ENCODE measurements at places on chromosomes 1 and 21. TPM values are rescaled to one million over a fixed set of nuclear protein-coding genes. Genes with fewer than 3 reads are reported as not detected.
A peak's percentile ranks its signal among the peaks of the same experiment; 100 is the strongest.

- DNase-seq: no peak
Observed at GRCh38 chr1:53145619-53145941, 3.1 kb upstream of the SLC1A7 start.

GRCh38 chr1:177998696-177999631 lies 29.1 kb upstream of the SEC16B start:
- DNase-seq: no peak

The S1PR1 gene
- total RNA-seq: 0.63 TPM

DNA sequence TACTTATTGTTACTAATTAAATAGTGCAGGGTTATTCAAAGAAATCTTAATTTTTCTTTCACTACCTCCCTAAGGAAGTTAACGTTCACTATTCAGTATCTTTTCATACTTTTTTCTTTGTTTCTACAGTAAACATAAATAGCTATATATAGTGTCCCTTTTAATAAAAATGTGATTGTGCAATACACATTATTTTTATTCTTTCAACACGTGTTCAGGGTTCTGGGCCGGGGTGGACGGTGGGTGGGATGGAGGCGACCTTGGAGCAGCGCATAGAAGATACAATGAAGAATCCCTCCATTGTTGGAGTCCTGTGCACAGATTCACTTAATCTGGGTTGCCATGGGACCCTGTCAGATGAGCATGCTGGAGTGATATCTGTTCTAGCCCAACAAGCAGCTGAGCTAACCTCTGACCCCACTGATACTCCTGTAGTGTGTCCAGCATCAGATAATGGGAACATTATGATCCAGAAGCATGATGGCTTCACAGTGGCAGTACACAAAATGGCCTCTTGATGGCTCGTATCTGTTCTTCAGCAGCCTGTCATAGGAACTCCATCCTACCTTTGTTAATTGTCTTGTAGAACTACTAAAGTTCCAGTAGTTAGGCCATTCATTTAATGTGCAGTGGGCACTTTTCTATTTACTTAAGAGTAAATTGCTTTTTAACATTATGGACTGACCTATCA lies 155.9 kb upstream of the L1TD1 start:
- DNase-seq: no peak

DNA sequence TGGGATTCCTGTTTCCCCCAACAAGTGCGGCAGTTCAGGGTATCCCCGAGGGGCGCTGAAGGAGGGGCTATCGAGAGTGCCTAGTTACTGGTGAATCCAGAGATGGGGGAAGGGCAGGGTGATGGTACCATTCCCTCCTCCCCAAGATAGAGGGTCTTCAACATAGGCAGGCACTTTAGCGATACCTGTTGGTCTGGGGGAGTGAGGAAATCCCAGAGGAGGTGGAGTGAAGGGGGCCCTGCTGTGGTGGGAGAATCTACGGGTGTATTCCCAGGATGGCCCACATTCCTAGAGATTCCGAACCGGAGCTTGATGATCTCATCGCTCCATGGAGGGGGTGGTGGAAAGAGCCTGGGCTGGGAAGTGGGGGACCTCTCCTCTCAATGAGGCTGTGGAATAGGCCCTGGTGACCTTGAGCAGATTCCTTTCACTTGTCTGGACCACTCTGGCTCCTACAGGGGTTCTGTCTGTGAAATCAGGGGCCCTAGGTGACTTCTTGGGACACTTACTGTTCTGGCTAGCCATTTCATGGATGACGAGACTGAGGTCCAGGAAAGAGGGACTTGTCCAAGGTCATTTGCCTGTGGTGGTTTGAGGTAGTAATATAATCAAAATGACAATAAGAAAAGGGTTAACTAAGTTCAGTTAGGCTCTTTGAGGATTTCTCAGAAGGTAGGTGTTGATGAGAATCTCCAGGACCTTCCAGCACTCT lies 52.7 kb upstream of the SYNC start:
- DNase-seq: no peak

The SERPINC1 gene
- not detected for total RNA-seq

GRCh38 chr1:184574588-184574987 lies 180.1 kb downstream of the EDEM3 start:
- DNase-seq: no peak

- DNase-seq: no peak
Observed at GRCh38 chr1:3327936-3328590, 126.4 kb upstream of the ARHGEF16 start.

- no peak for DNase-seq
Observed at GRCh38 chr1:157219600-157219999, 81.4 kb upstream of the ETV3 start.

DNA sequence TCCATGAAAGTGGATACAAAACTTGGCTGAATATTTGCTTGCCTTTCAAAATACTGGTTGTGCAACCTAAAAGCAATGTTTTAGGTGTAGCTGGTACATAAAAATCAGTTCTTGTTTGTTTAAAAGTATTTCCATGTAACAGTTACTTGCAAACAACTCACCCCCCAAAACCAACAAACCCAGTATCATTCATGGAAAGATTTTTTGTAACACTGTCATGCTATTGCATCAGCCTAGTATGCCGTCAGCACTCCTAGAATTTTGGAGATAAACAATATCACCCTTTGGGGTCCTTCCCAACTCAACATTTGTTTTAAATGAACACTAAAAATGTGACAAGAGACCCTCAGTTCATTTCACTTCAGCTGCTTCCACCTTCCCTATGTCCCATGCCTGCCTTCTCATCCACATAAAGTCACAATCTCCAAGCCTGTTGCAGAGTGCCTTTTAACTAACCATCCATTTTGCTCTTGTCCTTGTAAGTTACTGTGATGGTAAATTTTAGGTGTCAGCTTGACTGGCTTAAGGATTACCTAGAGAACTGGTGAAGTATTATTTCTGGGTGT lies 425.3 kb downstream of the DUSP10 start:
- DNase-seq: no peak

DNA sequence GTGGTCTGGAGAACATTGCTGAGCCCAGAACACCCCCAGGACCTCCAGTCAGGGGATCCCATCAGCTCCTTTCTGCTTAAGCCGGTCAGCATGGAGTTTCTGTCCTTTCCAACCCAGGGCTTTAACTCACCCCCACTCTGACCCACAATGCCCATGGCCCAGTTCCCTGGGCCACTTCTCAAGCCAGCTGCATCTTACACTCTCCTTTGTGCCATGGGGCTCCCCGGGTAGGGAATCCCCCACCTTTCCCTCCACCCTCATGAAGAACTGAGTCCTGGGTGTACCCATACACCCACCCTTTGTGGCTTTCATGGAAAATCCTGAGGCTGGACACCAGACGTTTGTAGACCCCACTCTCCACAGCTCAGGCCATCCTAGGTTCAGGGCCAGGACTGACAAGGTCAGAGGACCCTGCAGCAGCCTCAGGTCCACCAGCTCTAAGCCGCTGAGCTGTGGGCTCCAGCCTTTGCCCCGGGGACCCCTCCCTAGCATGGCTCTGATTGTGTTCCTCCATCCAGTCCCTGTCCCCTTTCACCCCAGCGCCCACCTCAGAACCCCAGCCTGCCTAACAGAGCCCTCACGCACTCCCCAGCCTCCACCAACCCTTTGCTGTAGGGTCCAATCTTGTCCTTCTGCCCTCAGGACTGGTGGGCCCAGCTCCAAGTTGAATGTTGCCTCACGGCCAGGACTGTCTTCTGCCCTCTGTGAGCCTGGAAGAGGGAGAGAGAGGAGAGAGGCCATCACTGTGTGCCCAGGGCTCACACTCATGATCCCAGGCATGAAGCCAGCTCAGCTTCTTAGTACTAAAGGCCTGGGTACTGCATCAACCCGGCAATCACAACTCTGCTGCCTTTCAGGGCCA lies 394.8 kb downstream of the MATN1 start:
- no peak for DNase-seq

DNA sequence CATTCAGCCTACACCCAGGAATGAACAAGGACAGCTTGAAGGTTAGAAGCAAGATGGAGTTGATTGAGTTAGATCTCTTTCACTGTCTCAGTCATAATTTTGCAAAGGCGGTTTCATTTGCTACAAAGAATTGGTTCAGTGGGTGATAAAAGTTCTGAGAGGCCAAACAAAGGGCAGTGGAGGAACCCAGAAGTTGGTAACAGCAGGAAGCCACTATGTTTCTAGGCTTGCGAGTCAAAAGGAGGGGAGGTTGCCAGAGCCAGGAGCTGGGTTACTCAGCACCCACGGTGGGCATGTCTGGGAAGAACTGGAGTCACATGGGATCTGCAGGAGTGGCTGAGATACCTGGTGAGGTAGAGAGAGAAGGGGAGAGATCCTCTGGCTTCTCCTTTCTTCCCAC lies 64.2 kb upstream of the MRPS6 start:
- DNase-seq: no peak

The SLC44A3 gene
- 0.80 TPM for total RNA-seq

- no peak for DNase-seq
Observed at GRCh38 chr1:94672934-94673333, 131.4 kb upstream of the F3 start.

The COG2 gene
- total RNA-seq: 25.9 TPM

- DNase-seq: no peak
Observed at GRCh38 chr1:4253935-4254334, 353.9 kb upstream of the C1orf174 start.

DNA sequence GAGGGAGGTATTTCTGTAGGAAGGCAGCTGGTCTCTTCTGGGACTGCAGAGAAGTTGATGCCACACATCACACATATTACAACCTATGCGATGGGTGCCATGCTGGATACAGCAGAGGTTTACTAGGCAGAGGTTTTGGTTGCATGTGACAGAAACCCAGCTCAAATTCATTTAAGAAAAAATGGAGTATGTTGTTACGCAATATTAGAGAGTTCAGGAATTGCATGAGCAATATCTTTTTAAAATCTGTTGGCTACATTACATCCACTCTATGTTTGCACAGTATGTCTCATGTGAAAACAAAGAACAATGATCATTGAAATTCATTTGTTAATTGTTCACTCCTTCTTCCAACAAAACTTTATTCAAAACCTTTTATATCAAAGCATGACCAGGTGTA lies 425.2 kb downstream of the RWDD3 start:
- DNase-seq: no peak

The CCDC190 gene
- 2.7 TPM for total RNA-seq

GRCh38 chr21:43854773-43855633 lies 10.0 kb upstream of the AGPAT3 start:
- no peak for DNase-seq

The S100A5 gene
- total RNA-seq: not detected

DNA sequence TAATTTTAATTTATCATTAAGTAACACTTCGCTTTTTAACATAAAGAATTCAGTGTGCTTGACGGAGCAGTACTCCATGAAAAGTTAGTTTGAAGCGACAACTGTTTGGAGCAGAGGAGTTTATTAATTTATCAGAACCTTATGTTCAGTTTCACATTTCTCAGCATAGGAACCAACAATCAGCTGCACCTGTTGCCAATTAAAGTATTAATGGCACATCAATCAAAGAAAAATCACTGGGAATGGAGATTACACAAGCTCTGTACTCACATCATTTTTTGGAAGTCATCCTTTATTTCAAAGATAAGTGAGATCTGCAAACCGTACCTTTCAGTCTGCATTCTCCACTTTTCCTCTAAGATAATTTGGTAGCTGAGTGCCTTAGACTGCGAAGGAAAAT lies 344.6 kb downstream of the LMO4 start:
- DNase-seq: no peak

GRCh38 chr1:91611483-91611917 lies 110.8 kb downstream of the CDC7 start:
- DNase-seq: no peak

DNA sequence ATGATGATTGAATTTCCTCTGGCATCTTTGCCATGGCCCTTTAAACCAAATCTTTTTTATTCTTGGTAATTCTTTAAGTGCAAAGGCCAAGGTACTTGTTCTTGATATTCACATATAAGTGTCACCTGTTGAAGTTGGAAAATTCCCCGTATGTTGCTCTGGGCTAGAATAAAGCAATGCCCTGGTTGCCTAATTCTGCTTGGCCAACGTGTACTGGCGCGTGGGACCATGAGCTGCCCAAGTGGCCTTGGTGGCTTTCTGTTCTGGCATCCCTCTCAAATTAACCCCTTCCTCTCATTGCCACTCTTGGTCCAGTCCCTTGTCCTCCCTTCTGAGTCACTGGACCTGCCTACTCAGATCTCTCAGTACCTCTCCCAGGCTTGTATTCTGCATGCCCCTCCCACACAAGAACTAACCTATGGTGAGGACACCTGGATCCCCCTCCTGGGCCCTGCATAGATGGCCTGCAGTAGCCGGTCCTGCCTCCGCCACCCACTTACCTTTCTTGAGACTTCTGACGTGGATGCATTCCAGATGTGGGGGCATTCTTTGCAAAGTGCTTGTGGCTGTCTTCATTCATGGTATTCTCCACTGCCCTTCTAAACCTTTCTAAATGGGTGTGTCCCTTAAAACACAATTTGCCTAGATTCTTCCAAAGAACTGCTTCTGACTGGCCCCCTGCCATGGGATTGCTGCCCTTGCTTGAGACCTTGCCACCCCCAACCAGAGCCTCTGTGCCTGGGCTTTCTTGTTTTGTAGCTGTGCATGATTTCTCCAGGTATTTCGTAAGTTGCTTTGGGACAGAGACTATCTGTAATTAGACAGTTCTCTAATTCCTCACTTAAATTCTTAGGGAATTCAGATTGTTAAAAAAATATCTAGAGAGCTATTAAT lies 152.4 kb downstream of the GALNT2 start:
- no peak for DNase-seq

The ALX3 gene
- total RNA-seq: not detected

GRCh38 chr1:155177192-155177917 lies 3.7 kb downstream of the TRIM46 start:
- DNase-seq: peak; percentile 2

DNA sequence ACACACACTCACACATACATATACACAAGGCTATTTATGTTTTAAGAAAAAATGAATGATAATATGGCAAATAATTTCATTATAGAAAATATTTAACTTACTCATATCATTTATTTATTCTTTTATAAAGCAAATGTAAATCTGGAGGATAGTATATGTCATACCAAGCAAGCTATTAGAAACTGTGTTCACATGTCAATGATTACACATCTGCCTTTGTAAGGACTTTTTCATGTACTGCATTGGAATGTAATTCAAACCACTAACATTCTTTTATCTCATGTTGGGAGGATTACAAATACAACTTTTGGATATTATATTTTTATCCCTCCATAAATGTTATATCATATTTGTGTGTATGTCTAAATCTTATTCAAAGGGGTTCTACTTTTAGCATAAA lies 1887.4 kb downstream of the NCAM2 start:
- no peak for DNase-seq

The IGSF5 gene
- not detected for total RNA-seq

The OR2T33 gene
- 0.57 TPM for total RNA-seq

GRCh38 chr1:228838717-228839500 lies 103.6 kb downstream of the RHOU start:
- DNase-seq: peak; percentile 12

DNA sequence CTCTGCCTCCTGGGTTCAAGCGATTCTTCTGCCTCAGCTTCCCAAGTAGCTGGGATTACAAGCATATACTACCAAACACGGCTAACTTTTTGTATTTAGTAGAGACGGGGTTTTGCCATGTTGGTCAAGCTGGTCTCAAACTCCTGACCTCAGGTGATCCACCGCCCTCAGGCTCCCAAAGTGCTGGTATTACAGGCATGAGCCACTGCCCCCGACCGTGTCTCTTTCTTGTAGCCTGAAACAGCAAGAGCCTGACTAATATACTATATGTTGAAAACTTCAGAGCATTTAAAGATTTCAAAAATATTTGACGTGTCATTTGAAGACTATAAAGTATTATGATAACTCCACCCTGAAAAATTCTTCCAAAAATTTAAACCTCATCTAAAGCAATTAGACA lies 71.7 kb upstream of the ZNF648 start:
- no peak for DNase-seq

All from Daoy (cell line).